ENCODE measurements at places on chromosomes 2 and 18.

- DNase-seq: no peak
These were observed 379.0 kb upstream of the CHST9 start for GRCh38 chr18:27564066-27564465.

DNA sequence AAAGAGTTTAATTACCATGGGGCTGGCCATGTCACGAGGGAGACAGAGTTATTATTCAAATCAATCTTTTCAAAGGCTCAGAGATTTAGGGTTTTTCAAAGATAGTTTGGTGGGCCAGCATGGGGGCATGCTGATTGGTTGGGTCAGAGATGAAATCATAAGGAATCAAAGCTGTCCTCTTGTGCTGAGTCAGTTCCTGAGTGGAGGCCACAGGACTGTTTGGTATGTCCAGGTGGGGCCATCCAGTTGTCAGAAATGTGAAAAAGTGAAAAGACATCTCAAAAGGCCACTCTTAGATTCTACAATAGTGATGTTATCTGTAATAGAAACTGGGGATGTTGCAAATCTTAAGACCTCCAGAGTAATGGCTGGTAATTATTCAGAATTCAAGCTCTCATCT lies 288.6 kb downstream of the EN1 start:
- DNase-seq: no peak

DNA sequence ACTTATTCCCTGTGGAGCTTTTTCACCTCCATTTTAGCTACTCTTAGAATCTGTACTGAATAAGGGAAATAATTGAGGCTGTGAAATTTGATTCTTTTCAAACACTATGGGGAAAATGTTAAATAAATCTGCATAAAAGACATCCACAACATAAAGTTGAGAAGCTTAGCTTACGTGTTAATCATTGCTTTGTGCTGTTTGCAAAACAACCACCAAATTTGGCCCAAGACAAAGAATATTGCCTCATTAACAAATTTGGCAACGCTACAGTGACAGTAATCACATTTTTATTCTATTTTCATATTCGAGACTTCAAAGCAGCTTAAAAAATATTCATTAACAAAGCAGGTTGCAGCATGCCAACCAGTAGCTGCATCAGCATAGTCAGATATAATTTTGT lies 437.6 kb downstream of the DPP10 start:
- no peak for DNase-seq

GRCh38 chr18:47935321-47936055 lies 5.0 kb upstream of the SMAD2 start:
- DNase-seq: no peak

DNA sequence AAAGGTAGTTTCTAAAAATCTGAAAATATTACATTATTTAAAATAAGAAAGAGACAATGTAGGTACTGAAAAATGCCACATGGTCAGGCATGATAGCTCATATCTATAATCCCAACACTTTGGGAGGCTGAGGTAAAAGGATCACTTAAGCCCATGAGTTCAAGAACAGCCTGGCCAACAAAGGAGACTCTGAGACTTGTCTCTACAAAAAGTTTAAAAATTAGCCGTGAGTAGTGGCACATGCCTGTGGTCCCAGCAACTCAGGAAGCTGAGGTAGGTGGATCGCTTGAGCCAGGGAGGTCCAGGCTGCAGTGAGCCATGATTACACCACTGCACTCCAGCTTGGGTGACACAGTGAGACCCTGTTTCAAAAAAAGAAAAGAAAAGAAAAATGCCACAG lies 21.8 kb downstream of the ATAD2B start:
- no peak for DNase-seq

DNA sequence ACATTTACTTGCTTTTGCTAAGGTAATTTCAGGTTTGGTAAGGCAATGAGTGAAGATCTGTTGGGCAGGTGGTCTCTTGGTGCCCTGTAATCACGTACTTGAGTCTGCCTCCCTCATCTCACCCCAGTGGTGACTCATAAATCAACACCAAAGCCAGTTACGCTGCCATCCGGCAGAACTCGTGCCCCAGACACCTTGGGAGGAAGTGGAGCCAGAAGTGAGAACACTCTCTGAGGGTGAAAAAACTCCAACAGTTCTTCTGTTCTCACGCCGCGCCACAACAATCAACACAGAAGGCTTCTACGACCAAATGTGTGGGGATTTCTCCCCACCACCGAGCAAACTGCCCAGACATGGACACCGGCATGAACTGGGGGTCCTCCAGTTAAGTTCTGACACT lies 206.2 kb downstream of the ARL4C start:
- DNase-seq: peak; percentile 74

DNA sequence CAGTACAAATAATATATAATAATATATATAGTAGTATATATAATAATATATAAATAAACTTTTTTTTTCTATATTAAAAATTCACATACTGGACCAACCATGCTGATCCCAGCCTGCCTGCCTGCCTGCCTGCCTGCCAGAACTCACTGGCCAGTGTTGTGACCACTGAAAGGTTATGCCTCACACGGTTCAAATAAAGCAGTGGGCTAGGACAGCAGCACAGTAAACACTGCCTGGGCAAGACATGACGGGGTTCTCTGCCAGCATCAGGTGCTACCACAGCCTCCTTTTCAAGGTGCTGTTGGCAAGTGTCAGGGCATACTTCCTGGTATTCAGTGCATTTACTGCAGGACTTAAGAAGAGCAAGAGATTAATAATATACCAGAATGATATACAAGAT lies 67.6 kb downstream of the TRAPPC8 start:
- DNase-seq: no peak

DNA sequence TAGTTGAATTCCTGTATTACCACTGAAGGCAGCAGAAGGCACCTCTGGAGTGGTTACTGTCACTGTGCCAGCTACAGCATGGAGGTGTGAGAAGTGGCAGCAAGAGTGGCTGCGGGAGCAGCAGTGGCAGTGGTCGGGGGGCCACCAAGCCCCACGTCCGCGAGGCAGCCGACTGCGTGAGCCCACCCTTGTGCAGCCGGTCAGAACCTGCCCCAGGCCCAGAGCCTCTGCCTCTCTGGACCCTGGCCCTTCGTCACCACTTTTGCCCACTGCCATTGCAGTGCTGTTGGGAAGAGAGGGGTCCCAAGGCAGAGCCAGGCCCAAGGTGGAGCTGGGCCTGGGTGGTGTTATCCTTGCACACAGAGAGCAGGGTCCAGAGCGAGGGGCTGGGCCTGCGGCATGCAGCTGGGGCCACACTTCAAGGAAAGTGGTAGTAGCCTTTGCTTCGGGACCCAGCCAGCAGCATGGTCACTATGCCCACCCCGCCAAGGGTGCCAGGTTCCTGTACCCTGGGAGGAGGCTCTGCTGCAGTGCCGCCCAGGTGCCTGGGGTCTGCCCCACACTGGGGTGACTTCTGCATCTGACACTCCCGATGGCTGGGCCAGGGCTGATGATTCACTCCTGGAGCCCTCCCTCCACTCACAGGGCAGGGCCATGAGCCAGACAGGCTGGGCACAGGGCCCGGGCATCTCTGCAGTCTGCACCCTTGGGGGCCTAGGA lies 450.1 kb upstream of the LRATD1 start:
- no peak for DNase-seq

- DNase-seq: no peak
These were observed 5.4 kb downstream of the DIS3L2 start for GRCh38 chr2:231966886-231967285.
